ENCODE measurements at places on chromosomes 4 and X.

GRCh38 chr4:165345666-165346417 is 18.4 kb downstream of the MSMO1 start:
- DNase-seq: no peak

DNA sequence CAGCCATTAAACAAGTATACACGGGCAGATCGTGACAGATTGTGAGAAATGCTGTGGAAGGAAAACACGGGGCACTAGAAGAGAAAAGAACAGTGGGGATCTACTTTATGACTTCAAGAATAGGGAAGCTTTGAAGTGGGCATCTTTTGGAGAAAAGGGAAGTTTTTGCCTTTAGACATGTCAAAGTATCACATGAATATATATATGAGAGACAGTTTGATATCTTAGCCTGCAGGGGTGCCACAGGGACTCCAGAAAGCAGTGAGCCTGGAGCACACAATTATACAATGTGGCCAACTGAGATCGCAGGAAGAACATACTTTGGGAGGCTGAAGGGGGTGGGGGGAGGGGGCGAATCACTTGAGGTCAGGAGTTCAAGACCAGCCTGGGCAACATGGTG is 35.7 kb downstream of the RELL1 start:
- DNase-seq: no peak

DNA sequence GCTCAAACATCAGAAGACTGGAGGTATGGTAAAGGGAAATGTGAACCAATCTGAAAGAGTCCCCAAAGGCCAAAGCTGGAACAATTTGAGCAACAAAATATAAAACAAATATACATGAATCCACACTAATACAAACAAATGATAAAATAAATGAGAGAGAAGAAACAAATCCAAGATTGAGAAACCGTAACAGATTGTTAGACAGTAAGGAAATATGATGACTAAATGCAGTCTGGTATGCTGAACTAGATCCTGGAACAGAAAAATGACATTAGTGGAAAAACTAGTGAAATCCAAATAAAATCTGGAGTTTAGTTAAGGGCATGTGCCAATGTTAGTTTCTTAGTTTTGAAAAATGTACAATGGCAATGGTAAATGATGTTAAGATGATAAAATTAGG is 15.9 kb downstream of the PPA2 start:
- DNase-seq: no peak

DNA sequence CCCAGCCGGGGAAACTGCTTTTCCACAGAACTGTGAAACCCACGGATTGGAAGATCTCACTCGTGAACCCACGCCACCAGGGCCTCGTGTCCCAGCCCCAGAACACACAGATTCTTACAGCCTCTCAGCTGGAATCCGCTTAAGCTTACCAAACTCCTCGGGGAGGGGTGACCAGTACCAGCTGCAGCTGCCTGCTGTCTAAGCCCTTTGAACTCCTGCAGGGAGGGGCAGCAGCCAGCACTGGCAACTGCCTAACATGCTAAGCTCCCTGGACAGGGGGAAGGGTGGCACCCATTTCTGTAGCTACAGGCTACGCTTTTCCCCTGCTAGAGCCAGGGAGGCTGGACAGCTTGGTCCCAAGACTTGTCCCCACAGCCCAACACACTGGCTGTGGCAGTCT is 38.4 kb downstream of the TBL1X start:
- DNase-seq: no peak

DNA sequence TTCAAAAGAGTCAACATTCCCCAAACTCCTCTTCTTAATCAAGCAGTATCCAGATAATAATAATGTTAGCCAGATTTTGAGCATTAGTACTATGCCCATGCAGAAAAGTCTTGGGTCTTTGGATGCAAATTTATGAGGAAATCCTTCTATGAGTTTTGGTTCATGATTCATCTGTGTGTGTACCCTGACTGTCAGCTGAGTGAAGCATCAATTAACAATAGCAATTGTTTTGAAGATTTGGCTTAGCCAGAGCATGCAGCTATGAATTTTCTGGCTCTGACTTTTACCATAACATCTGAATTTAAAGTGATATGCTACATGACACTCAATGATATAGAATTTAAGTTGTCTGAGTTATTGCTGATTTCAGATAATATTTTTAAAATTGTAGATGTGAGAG is 145.8 kb downstream of the KLHL4 start:
- DNase-seq: no peak

GRCh38 chrX:8319359-8319758 is 145.3 kb upstream of the VCX3B start:
- no peak for DNase-seq

- DNase-seq: no peak
These were observed 191.8 kb downstream of the ADAM29 start for GRCh38 chr4:175109933-175110332.

- no peak for DNase-seq
These were observed 123.7 kb downstream of the AFF1 start for GRCh38 chr4:87058356-87059073.

DNA sequence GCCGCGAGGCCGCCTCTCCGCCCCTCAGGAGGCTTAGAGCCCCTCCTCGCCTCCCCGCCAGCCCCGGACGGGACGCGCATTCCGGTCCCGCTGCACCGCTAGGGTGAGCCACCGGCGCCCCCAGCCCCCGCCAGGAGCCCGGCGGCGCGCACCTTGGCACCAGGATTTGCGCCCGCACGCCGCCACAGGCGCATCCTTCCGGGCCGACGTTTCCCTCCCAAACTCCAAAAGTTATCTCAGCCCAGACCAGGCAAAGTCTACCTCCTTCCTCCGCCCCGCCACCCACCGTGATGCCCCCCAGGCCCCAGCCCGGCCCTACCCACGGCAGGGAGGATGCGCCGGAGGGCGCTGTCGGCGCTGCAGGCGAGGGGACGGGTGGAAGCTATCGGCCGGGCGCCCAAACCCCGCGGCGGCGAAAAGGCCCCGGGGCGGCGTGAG is 538 bp downstream of the SCML2 start:
- peak; percentile 41 for DNase-seq

- DNase-seq: no peak
These were observed 374.6 kb upstream of the SLC7A11 start for GRCh38 chr4:138616775-138617174.

DNA sequence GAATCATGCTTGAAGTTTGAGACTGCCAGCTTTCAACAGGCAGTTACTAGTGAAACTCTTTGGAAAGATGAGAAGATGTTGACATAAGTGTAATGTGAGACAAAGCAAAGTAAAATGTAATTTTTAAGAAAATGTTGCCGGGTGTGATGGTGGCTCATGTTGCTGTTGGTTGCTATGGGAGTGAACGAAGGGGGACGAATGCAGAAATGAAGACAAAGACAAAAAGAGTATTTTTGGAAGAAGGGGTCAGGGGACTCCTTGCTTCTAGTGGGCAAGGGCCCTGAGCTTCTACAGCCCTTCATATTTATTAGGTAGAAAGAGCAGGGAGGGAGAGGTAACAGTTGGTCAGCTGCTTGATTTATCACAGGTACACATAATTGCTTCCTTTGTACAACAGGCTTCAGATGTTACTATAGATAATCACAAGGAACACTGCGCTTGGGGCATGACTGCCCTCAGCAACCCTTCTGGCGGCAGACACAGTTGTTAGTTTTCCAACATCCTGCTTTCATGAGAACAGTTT is 11.9 kb upstream of the UGDH start:
- no peak for DNase-seq

GRCh38 chr4:39730072-39730471 is 32.1 kb downstream of the UBE2K start:
- no peak for DNase-seq

- no peak for DNase-seq
These were observed 50.5 kb downstream of the CWH43 start for GRCh38 chr4:49036528-49036927.

GRCh38 chr4:7995866-7996265 is 56.2 kb upstream of the AFAP1 start:
- no peak for DNase-seq

DNA sequence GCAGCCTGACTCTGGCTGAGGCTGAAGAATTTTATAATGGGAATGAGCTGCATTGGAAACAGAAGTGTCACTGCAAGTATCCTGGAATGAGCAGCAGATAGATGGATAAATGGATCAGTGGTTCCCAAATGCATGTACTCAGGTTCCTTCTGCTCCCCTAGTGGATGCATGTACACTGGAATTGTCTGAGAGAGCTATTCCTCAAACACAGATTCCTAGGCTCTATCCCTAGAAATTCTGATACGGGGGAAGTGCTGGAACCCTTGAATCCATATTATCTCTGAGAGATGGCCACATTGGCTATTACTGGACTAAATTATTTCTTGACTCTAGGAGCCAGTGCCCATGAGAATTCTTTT is 64.8 kb downstream of the TMEM131L start:
- no peak for DNase-seq

DNA sequence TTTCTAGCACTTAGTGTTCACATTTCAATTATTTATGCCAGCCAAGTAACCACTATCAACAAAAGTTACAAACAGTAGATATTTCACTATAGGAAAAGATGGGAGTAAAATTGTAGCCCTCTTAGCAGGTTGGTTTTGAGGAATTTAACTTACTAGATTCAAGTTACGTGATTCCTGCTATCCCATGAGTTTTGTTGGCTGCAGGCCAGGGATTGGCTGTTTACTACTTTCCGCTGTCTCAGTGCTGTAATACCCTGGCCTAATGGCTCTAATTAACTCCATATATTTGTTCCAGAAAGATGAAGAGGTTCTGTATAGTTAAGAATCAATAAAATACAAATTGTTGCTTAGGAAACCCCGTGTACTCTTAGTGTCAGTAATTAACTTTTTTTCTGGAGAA is 55.5 kb upstream of the MAGED1 start:
- no peak for DNase-seq

GRCh38 chrX:48022100-48022499 is 15.3 kb downstream of the SPACA5 start:
- DNase-seq: no peak

DNA sequence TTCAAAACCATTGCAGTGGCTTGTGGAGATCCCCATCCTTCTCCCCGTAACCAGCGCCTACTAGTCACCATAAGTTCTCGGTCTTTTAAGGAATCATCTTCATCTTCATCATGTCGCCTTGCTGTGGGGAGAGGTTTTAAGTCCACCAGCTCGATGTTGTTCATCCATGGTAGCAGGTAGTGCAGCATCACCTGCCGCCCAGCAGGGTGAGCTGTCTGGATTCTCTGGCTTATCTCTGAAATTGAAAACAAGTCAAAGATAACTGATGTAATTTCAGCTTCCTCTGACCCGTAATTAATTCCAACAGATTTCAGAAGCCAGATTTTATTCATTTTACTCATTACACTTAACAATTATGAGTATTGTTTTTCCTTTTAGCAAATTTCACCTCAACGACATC is 67.4 kb downstream of the ZAR1 start:
- no peak for DNase-seq

- no peak for DNase-seq
These were observed 217.8 kb upstream of the HCCS start for GRCh38 chrX:10893366-10893765.

DNA sequence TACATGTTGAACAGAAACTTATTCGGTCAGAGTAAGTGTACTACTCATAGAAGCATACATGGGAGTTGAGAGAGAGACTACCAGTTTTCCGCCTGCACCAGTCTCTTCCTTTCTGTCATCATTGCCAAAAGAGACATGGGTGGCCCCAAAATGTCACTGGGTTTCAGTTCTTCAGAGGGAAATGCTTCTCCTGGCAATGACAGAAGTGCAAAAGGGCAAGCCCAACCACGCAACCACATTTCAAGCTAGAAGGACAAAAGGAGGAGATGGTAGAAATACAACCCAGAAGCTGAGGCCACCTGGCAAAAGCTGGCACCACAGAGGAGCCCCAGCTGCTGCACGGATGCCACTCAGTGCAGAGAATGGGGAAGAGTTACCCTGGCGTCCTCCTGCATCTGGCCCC is 320.1 kb downstream of the BCOR start:
- no peak for DNase-seq

DNA sequence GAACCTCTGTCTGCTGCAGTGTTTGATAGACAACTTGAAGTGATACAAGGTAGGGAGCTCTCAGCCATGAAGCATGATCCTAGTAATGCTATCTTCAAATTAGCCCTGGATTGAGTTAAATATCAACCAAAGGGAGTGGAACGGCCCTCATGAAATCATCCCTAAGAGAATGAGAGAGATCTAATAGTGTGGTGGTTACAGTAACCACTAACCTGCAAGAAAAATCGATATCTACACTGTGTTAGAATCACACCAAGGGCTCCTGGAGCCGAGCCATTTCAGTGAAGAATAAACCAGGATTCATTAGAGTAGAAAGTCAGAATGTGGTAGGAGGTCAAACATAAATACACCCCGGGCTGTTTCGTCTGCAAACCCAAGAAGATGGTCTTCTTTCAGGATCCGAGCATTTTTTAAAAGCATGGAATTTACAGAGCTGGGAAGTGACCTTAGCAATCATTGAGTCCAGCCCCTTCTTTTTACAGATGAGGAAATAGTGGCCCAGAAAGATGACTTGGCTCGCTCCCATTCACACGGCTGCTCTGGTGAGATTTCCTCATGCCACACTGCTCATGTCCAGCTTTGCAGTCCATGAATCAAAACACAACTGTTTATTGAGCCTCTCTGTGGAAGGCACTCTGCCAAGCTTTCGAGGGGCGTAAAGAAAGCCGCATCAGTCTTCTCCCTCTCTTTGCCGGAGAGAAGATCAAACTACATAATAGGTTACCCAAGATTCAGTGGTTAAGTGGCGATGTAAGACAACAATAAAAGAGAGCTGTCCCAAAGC is 5.5 kb upstream of the DCTD start:
- no peak for DNase-seq

- no peak for DNase-seq
These were observed 235.2 kb downstream of the EVC2 start for GRCh38 chr4:5473125-5473524.

Data from hematopoietic multipotent progenitor cell (in vitro differentiated cells).